ENCODE measurements at places on chromosomes 3 and 15.

- no peak for DNase-seq
Observed at GRCh38 chr3:171959532-171960089, 79.8 kb upstream of the FNDC3B start.

DNA sequence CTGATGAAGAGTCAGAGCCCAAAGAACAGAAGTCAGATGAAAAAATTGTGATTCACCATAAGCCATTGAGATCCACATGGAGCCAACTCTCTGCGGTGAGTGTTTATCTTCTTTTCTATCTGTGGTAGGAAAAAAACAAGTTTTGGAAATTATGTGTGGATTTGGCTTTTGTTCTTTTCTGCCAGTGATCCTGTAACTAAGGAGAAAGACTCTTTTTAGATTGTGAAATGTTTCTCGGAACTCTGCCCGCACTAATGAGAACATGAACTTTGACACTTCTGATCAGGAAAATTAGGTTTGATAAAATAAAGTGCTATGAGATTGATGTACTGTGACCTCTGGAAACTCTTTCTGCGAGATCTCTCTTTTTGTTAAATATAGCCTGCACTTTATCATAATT, 8.4 kb downstream of the ARHGEF26 start:
- no peak for DNase-seq

DNA sequence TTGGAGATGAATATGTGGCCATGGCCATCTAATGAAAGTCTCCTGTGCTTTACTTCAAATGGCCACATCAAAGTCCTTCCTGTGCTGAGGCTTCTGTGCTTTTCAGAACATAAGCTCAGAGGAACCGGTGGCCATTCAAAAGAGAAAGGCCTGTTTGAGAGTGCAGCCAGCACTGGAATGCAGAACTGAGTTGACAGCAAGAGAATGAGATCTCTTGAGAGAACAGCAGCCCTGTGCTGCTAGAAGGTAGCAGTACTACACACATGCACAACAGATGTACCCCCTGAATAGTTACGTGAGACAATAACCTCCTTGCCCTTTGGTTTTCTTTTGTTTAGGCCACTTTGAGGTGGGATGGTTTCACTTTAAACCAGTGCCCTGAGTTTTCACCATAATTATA, 292.5 kb downstream of the PTPRG start:
- no peak for DNase-seq

DNA sequence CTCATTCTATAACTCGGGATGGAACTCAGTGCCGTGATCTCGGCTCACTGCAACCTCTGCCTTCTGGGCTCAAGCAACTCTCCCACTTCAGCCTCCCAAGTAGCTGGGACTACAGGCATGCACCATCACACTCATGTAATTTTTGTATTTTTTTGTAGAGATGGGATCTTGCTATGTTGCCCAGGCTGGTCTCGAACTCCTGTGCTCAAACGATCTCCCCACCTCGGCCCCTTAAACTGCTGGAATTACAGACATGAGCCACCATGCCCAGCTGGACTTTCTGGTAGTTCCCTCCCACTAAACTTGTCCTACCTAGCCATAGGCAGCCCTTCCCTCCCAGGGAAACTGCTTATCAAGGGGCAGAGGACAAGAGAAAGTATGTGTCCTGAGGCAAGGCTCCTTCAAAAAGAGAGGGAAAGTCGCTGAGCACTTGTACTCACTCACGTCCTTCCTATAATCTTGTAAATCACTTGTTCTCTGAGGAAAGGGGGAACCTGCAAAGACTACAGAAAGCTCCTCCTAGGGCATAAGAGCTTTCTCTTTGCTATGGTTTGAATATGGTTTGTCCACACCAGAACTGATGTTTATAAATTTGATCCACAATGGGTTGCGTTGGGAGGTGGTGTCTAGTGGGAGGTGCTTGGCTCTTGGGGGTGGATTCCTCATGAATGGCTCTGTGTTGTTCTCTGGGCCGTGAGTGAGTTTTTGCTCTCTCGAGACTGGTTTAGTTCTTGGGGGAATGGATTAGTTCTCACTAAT, 13.6 kb upstream of the TBL1XR1 start:
- no peak for DNase-seq

GRCh38 chr3:177882124-177882648, 654.0 kb upstream of the KCNMB2 start:
- no peak for DNase-seq

GRCh38 chr3:25287291-25287884, 140.7 kb upstream of the RARB start:
- no peak for DNase-seq

DNA sequence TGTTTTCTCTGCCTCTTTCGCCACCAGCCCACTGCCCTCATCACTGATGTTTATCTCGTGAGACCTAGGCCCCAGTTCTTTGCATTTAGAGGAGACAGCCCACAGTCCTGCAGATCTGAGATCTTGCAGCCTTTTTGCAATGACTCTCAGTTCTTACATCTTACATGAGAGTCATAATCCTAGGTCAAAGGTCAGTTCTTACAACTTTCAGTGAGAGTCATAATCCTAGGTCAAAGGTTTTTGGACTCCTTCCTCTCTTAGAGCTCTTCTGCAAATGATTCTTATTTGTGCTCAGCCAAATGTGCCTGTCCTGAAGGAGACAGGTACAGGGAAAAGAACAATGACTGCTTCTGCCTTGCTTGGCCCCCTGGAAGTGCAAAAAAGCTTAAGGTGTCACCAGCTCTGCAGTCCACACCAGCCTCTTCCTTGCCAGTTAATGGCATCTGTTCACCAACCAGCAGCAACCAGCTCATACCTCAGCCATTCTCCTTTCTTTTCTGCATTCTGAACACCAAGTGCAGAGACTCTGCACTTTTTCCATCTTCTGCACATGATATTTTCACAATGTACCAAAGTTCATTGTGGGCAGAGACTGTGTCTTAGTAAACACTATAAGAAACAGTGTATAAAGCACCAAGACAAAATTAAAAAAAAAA, 67.1 kb downstream of the ABHD5 start:
- no peak for DNase-seq

GRCh38 chr3:105885256-105885655, 16.4 kb upstream of the CBLB start:
- DNase-seq = no peak

Measured in DMS79 treated with DMSO at 0.1 percent for 48 hours (cell line).